Right ventricle myocardium superior (tissue), 1 donor: ENCODE measurements at places on chromosomes 4 and X. TPM values are rescaled to one million over a fixed set of nuclear protein-coding genes. Genes with fewer than 3 reads are reported as not detected.

- peak; percentile 71 for DNase-seq
Observed at GRCh38 chr4:143337600-143338287, 1.1 kb downstream of the GAB1 start.

DNA sequence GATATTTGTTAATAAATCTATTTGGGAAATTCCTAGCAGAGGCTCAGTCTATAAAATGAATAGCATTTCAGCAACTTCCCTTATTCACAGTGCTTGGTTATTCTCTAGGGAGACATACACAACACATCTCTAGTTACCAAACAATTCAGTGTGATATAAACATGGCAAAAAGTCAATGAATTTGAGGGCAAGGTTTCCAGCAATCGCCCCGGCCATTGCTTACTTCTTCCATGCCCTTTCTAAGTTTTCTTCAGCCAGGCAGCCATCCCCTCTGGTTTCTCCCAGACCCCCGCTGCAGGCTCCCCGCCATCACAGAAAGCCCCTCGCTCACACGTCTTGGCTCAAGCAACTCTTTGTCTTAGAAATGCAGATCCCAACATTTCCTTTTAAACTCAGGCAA lies 4.4 kb downstream of the TLR7 start:
- no peak for DNase-seq

The NMU gene
- total RNA-seq: not detected

- no peak for DNase-seq
Observed at GRCh38 chrX:20217271-20217670, 49.4 kb downstream of the RPS6KA3 start.

GRCh38 chr4:136571315-136571714 lies 961.0 kb downstream of the PCDH18 start:
- no peak for DNase-seq

DNA sequence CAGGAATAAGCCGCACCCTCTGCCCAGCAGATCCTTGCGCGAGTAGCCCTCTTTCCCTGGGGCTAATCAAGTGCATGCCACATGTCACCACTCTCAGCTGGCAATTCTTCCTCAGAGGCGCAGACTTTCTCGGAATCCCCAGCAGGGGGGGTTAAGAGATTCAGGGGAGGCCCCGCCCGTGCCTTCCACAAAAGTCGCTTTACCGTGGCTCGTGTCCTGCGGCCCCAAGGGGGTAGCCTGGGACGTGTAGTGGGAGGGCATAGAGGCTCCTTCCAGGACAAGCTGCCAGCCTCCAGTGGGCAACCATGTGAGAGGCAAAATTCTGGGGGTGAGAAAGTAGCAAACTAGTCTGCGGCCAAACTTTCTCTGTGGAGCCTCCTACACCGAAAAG lies 652 bp downstream of the SRPX start:
- DNase-seq: peak; percentile 61

DNA sequence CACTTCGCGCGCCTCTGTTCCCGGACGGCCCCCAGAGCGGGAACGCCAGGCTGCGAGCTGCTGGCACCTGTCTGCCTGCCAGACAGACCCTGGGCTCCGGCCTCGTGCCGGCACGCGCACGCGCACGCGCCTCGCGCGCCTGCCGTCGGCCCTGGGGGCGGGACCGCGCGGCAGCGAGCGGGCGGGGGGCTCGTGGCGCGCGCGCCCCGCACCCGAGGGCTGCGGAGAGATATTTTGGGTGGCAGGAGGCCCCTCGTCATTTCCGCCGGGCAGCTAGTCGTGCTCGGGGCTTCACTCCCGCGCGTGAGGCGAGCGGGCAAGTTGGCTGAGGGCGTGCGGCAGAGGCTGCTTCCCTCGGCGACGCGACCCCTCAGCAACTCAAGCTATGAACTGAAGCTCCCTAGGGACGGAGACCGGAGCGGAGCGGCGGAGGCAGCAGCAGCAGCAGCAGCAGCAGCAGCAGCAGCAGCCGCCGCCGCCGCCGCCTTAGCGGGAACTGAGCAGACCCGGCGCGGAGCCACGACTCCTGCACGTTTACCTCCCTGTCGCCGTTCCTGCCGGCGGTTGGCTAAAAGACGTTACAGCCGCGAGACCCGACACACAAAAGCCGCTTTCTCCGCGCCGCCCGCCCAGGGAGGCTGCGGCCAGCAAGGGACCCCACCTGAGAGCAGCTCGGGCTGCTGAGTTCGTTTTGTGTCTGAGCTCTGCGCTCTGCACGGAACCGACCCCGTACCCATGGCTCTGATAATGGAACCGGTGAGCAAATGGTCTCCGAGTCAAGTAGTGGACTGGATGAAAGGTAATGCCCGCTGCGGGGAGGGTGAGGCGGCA lies at the start of gene CNKSR2:
CNKSR2 (plus strand) TSS at position 256 of the 831 bp plus-strand sequence; CDS start at position 736, 480 bp downstream.
- peak; percentile 47 for DNase-seq

DNA sequence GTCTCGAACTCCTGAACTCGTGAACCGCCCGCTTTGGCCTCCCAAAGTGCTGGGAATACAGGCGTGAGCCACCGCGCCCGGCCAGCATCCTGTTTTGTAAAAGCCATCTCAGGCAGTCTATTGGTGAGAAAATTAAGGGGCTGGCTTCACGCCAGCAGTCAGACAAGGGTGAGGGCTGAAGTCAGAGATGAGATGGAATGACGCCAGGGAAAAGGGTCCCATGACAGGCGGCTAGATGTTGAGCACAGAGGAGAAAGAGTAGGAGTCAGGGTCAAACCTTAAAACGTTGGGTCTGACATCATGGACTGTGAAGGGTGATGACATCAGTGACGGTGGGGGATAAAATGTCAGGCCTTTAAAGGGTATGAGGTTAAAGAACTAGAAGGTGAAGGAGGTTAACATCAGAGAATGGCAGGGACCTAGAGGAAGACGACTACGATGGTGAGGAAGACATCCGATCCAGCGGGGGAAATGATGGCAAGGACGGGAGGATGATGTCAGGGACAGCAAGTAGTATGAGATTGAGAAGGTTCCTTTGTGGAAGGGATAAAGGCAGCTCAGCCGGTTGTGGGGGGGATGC lies 504 bp upstream of the RBM3 start:
- DNase-seq: peak; percentile 50

- no peak for DNase-seq
Observed at GRCh38 chr4:40197879-40198689, 1.3 kb downstream of the RHOH start.

GRCh38 chrX:103343105-103343504 lies 13.1 kb downstream of the TCEAL7 start:
- DNase-seq: no peak

DNA sequence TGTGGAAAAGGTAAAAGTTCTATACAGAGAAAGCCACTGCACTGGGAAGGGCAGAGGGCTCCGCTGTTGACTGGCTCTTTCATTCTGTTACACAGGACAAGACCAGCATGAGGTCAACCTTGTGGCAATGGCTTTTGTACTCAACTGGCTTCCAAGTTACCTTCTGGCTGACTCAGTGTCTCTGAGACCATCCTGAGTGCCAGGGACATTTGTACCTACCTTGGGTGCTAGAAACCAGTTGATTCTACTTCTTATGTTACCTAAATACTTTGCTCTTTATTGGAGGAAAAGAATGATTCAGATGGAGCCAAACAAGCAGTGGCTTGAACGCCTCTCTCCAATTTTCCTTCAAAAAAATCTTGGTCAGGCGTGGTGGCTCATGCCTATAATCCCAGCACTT lies 123.2 kb downstream of the RBM47 start:
- DNase-seq: no peak

- DNase-seq: no peak
Observed at GRCh38 chrX:121389976-121390714, 342.7 kb downstream of the GLUD2 start.

DNA sequence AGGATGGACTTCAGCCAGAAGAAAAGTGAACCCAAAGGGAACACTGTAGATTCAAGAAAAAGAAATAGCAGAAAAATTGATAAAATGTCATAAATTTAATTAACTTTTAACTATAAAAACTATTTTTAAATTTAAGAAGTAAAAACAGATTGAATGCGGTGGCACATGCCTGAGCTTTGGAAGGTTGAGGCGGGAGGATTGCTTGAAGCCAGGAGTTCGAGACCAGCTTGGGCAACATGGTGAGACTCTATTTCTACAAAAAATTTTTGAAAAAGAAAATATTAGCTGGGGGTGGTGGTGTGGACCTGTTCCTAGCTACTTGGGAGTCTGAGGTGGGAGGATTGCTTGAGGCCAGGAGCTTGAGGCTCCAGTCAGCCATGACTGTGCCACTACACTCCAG lies 3.0 kb downstream of the FAM184B start:
- DNase-seq: no peak

DNA sequence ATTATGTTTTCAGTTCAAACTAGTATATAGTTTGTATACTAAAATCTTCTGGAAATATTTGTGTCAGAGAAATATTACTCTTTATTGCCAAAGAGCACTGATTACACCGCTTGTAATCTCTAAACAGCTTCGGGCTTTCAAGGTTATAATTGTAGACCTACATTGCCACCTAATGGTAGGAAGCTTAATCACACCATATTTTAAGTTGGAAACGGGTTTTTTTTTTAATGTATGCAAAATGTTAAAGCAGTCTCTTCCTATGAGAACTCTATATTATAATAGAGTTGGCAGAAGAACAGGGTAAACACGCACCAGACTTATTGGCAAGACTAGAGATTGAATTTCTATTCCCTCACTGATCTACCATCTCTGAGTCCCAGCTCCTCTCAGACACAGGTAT lies 19.5 kb upstream of the NFXL1 start:
- no peak for DNase-seq

The LEF1 gene
- total RNA-seq: 0.51 TPM

DNA sequence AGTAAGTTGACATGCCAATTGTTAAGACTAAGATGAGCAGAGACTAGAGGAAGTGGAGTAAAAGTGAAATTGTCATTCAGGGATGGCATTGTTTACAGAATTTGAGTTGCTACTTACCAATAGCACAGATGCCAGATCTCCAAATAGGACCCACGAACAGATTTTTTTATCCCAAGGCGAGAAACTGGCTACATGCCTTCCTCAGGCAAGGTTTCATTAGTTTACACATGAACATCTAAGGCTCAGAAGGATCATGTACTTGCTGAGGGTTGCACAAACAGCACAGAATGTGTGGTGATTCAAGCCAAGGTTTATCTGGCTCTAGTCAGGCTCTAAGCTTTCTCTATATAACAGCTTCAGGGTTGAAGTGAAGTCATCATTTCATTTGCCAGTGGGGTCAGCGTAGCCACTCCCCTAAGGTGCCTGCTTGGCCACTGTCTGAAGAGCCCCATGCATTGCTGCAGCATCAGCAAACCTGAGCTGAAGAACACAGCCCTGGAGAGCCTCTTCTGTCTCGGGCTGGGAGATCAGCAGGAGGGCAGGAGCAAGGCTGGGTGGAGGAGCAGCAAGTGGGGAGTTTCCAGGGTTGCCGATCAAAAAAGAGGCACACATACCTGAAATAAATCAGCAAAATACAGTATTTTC lies 193.0 kb upstream of the LCORL start:
- DNase-seq: no peak

- DNase-seq: no peak
Observed at GRCh38 chr4:67939195-67939594, 24.1 kb downstream of the TMPRSS11A start.

GRCh38 chr4:168908851-168909273 lies 101.2 kb downstream of the CBR4 start:
- DNase-seq: no peak

DNA sequence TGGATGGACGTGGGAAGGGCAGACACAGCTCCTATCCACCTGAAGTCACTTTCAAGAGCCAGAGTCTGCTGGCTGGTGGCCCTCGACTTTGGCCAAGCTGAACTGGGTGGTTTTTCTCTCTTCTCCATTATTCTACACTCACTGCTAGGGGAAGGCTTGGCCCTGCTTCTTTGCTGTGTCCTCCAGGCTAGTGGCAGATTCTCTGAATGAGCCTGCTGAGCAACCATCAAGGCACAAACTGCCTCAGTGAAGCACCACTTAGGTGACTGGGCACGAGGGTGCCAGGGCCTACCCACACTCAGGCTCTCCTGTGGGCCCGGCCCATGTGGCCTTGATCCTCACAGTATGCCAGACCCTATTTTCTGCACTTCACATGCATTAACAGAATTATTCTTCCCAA lies 92.0 kb downstream of the PJA1 start:
- no peak for DNase-seq

The PCDH7 gene
- total RNA-seq: 18.7 TPM

- DNase-seq: no peak
Observed at GRCh38 chrX:45011131-45011530, 138.1 kb downstream of the KDM6A start.

The SSX4 gene
- not detected for total RNA-seq

- no peak for DNase-seq
Observed at GRCh38 chrX:148541584-148541940, 41.1 kb downstream of the AFF2 start.

The NOX1 gene
- total RNA-seq: not detected

The SNX25 gene
- 11.1 TPM for total RNA-seq

The SPIN2A gene
- 0.46 TPM for total RNA-seq

The GAGE13 gene
- not detected for total RNA-seq

The MAGEA1 gene
- not detected for total RNA-seq

GRCh38 chr4:62913065-62913464 lies 1496.2 kb downstream of the TECRL start:
- DNase-seq: no peak

The ELF2 gene
- total RNA-seq: 41.3 TPM

GRCh38 chrX:49230500-49231232 lies 2.5 kb downstream of the CACNA1F start:
- peak; percentile 82 for DNase-seq

- no peak for DNase-seq
Observed at GRCh38 chrX:105219454-105220401, 766 bp downstream of the TEX13A start.

- no peak for DNase-seq
Observed at GRCh38 chr4:177235026-177235425, 74.6 kb upstream of the NEIL3 start.

GRCh38 chr4:152643153-152644035 lies 36.4 kb downstream of the TMEM154 start:
- peak; percentile 50 for DNase-seq

DNA sequence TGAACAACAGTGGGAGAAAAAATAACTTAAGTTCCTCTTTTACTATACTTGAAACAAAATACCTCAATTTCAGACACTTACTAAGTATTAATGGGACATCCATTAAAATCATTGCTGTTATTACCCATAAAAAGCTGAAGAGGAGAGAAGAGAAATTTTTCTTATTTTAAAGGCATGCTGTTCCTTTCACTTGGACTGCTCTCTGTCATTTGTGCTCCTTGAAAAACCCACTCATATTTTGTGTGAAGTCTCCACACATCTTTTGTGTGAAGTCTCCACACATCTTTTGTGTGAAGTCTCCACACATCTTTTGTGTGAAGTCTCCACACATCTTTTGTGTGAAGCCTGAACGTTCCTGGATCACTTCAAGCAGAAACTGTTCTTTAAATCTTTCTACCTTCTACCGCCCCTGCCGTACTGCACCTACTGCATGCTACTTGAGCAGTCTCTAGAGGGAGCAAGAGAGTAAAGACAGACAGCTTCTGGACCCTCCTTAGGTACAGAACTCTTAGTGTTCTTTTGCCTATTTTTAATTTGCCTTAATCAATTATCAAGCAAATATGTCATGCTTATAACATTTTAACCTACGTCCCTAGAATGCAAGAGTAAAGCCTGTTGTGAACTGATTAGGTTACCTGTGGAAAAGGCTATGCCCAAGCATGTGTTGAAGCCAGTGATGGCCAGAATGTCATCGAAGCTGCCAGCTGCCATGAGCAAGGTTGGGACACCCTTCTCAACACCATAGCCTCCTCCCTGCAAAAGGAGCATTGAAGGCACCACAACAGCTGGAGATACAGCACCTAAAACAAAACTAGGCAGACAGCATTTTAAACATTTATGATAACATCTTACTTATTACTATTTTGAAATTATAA lies 27.1 kb upstream of the SLC9B1 start:
- no peak for DNase-seq
